Stimulated activated CD4-positive, alpha-beta T cell treated with anti-CD3 and anti-CD28 coated beads, Interleukin-1b, Interleukin-23, amount 100 ng/mL, for 1 hour (primary cell): ENCODE measurements at places on chromosomes 12 and 14.

- peak; percentile 44 for DNase-seq
Observed at GRCh38 chr12:96399120-96399918, 920 bp downstream of the CDK17 start.

GRCh38 chr12:32051511-32052211, 55.0 kb upstream of the BICD1 start:
- no peak for DNase-seq

GRCh38 chr12:132617822-132618682, 524 bp upstream of the P2RX2 start:
- no peak for DNase-seq

DNA sequence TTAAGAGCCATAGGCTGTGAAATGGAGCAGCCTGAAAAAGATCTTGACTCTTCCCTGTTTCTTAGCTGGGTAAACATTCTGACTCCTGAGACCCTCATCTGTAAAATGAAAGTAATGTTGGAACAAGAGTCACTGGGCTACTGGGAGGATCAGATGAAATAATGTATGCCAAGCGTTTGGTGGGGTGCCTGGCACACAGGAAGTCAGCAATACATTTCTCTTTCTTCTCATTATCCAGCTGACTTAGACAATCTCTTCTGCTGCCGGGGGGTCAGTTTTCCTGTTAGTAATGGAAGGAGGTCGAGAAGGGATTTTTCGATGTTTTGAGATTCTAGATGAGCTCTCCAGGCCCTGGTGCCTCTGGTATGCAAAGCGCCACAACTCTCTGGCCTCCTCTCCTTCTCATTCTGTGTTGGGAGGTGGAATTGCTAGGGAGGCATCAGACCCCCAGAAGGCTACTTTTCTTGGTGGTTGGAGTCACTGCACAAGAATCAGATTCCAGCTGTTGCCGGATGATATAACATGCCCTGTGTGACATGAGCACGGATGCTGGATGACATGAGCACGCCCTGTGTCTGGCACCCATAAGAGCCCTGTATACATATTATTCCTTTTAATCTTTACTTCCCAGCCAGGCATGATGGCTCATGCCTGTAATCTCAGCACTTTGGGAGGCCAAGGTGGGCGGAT, 4.3 kb downstream of the OASL start:
- DNase-seq = no peak

- DNase-seq = no peak
Observed at GRCh38 chr14:97726676-97727075, 929.5 kb downstream of the VRK1 start.

- no peak for DNase-seq
Observed at GRCh38 chr14:75141967-75142366, 15.1 kb upstream of the NEK9 start.

- no peak for DNase-seq
Observed at GRCh38 chr12:18461758-18462157, 200.4 kb downstream of the PIK3C2G start.

DNA sequence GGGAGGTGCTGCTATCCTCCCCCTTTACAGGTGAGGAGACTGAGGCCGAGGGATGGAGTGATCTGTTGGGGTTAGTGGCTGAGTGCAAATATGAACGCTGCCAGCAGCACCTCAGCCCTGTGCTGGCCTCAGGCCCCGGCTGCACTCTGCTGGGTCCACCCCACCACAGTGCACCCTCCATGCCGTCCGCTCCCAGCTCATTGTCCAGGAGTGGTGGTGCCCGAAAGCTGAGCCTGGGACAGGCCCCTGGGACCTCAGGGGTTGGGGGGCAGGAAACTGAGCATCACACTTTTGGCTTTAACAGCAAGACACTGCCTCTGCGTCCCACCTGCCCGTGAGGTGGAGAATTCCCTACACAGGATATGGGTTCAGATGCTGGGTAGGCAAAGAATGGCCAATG, 31.5 kb upstream of the FBRSL1 start:
- DNase-seq = no peak

GRCh38 chr12:12123036-12123604, 52.4 kb downstream of the BCL2L14 start:
- DNase-seq = no peak

GRCh38 chr12:109476807-109477184, 304 bp downstream of the KCTD10 start:
- DNase-seq = no peak

DNA sequence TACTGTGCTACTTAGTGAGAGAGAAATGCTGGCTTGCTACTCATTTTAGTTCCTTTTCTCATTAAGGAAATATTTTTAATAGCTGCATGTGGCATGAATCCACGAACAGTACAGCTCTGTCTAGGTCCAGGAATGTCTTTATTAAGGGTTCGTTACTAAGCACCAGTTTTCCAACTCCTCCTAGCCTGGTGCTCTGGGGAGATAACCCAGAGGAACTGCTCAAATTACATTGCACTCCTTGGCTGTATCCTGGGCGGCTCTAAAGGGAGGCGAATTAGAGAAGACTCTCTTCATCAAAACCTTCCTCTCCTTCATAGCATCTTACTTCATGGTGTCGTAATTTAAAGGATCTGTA, 101.3 kb downstream of the PPM1A start:
- DNase-seq = no peak

DNA sequence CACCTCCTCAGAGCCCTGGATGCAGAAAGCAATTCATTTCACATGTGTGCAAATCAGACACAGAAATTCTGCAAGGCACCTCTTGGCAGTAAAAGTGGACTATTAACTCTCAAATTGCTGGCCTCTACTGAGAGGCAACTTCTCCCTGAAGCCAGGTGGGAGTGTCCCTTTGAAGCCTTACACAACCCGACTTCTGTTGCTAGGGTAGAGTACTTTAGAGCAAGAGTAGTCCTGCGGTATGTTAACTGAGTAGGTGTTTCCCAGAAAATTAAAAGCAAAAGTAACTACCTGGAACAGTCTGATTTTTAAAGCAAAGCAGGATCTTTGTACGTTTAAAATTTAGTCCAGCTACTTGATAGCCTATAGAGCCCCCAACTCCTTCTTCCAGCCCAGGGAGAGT, 483.4 kb downstream of the DIO2 start:
- DNase-seq = no peak

DNA sequence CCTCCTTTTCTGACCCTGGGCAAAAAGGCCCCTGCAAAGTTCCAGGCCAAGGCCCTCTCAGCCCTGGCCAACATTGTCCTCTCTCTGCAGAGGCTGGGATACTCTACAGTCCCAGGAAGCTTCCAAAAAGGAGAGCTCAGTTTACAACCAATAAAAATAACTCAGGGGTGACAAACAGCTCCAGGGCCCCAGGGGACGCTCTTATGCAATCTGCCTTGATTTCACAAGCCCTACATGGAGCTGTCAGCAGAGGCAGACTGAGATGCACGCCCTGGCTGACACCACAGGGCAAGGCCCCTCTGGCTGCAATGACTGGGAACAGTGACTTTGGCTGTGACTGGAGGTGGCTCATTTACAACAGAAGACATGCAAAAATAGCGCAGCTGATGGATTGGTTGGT, 129.0 kb upstream of the MED13L start:
- no peak for DNase-seq

DNA sequence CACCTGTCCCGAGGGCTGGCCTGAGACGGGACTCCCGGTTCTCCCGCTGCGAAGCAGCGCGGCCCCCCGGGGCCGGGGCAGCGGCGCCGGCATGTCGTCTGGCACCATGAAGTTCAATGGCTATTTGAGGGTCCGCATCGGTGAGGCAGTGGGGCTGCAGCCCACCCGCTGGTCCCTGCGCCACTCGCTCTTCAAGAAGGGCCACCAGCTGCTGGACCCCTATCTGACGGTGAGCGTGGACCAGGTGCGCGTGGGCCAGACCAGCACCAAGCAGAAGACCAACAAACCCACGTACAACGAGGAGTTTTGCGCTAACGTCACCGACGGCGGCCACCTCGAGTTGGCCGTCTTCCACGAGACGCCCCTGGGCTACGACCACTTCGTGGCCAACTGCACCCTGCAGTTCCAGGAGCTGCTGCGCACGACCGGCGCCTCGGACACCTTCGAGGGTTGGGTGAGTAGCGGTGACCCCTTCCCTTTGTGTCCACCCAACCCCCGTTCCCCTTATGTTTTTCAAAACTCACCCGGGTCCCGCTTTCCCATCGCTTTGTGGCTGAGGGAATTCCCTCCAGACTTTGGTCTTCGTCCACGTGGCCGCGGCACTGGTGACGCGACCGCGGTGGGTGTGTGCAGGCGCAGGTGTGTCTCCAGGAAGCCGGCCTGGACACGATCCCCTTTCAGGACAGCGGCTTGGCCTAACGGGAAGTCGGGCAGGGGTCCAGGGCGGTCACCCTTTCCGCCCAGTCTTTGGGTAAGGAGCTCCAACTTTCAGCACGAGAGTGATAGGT, 826 bp downstream of the PRKCH start:
- no peak for DNase-seq

DNA sequence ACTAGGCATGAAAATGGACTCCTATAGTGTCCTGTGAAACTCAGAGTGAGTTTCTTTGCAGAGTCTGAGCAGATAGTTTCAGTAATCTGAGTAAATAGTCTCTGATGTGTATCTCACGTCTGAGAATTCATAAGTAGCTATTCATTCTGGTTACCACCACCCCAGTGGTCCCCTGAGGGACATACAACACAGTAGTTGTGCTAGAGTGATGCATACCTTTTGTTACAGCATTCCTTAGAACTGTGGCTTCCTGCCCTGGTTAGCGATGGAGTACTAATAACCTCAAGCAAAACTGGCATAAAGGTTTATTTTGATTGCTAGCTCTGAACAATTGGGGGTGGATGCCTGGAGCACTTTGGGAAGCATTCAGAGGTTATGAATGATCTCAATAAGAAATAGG, 114.7 kb downstream of the DAAM1 start:
- DNase-seq = no peak

DNA sequence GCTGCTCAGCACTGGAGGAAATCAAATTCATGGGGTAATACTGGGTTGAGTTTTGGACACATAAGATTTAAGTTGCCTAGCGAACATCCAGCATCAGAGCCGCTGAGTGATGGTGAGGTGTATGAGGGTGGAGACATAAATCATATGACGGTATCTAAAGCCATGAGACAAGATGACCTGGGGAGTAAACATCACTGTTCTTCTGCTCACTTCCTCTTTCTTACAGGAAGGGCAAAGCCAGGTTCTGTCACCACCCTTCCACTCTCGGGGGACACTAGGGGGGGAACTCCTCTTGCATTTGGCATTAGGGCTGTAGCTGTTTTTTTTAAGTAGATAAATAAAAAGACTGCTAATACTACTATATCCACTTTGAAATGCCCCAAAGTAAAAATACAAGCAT, 24.0 kb downstream of the PRDM4 start:
- DNase-seq = no peak

DNA sequence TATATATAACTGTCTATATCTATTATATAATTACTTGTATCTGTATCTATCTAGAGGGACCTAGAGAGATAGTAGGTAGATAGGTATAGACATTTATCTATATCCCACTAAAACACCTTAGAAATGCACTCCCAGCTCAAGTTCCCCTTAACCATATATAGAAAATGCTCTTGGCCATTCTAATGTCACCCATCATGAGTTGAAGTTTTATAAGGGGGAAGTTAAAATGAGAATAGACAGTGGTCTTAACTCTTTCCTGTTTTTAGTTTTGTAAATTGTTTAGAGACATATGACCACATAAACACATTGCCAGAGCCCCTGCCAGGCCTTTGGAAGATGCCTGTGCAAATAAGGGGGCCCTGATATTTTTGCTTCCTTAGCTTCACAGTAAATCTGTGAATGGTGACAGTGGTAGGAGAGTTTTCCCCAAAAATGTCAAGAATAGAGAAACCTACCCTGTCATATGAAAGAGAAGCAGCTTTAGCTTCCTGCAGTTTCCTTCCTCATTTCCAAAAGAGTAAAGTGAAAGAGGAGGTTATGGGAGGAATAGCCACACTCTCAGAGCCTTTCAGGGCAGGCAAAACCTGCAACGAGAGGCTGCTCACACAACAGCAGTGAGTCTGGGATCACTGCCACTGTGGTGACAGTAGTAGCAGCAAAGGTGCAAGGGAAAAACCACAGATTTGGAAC, 45.5 kb downstream of the MGST1 start:
- DNase-seq = no peak

DNA sequence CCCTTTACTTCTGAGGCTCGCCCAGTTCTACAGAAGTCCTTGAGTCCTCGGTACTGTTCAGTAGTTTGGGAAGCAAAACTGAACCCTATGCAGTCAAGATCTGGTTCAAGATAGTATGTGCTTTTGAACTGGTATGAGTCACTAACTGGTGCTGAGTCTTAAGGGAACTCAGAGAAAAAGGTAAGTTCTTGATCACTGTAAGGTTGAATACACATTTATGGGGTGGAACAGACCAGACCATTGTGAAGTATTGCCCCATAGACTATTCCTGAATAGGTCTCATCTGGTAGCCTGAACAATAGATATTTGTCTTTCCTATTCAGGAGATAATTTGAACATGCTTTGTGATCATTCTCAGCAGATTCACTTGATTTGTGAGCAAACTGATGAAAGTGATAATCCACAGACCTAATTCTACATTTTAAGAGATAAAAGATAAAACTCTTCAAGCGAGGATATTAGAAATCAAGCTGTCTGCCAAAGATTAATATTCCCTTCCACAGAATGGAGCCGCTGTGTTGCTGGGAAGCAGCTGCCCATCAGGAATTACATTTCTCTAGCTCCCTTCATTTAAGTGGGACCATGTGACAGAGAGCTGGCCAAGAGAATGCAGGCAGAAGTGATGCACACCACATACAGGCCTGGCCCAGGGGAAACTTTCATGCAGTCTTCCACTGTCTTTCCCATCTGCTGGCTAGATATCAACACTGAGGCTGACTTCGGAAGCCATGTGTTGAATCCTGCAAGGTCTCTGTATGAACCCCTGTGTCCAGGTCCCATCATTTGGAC, 369.8 kb upstream of the GARIN6 start:
- DNase-seq = no peak

DNA sequence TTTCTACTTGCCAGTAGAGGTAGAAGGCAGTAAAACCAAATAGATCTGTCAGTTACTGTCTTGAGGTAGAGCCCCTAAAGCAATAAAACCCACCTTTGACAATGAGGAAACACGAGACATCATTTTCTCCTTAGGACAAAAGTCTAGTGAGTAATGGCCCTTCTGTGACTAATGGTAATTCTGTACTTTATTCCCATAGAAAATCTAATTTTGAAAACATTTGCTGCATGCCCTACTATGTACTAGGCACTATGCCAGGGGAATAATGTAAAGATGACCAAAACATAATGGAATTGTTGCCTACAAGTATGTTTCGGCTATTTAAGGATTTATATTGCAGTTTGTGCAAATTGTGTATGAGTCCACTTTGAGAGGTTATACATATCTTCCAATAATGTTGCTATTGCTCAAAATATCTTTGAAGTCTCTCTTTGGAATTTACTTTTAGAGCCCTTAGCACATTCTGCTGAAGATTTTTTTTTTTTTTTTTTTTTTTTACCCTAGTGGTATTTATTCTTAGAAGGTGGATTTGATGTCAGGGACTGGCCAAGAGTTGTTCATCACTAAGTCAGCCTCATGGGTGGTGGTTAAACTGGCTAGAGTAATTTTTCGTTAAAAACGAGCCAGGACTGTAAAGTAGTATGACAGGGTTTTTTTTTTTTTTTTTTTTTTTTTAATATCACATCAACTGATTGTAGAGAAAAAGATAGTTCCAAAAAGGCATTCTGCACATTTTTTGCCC, 109.7 kb downstream of the CRADD start:
- DNase-seq = no peak
